ENCODE measurements at places on chromosomes 13 and 19. TPM values are rescaled to one million over a fixed set of nuclear protein-coding genes. Genes with fewer than 3 reads are reported as not detected.

The SYNE4 gene
- polyA plus RNA-seq, result not detected

The TMEM59L gene
- not detected for polyA plus RNA-seq

The CDC16 gene
- polyA plus RNA-seq, result 22.6 TPM

The ATP4A gene
- polyA plus RNA-seq, result not detected

The C19orf38 gene
- polyA plus RNA-seq, result 6.5 TPM

The SOHLH2 gene
- not detected for polyA plus RNA-seq

The LRRC25 gene
- polyA plus RNA-seq, result 14.9 TPM

The LILRA1 gene
- polyA plus RNA-seq, result not detected

The FUZ gene
- 6.6 TPM for polyA plus RNA-seq

The KXD1 gene
- polyA plus RNA-seq, result 82.8 TPM

The BRD4 gene
- polyA plus RNA-seq, result 20.5 TPM

The MYO1F gene
- 40.9 TPM for polyA plus RNA-seq

The MCOLN1 gene
- 5.2 TPM for polyA plus RNA-seq

The MCEMP1 gene
- 0.73 TPM for polyA plus RNA-seq

The OLFM4 gene
- not detected for polyA plus RNA-seq

The ZNF324 gene
- polyA plus RNA-seq, result 12.4 TPM

The TEX26 gene
- not detected for polyA plus RNA-seq

The CD79A gene
- polyA plus RNA-seq, result 3,141 TPM

Data from IgD-negative memory B cell (primary cell).